ENCODE measurements at places on chromosomes 16 and 17.
A peak's percentile ranks its signal among the peaks of the same experiment; 100 is the strongest.

DNA sequence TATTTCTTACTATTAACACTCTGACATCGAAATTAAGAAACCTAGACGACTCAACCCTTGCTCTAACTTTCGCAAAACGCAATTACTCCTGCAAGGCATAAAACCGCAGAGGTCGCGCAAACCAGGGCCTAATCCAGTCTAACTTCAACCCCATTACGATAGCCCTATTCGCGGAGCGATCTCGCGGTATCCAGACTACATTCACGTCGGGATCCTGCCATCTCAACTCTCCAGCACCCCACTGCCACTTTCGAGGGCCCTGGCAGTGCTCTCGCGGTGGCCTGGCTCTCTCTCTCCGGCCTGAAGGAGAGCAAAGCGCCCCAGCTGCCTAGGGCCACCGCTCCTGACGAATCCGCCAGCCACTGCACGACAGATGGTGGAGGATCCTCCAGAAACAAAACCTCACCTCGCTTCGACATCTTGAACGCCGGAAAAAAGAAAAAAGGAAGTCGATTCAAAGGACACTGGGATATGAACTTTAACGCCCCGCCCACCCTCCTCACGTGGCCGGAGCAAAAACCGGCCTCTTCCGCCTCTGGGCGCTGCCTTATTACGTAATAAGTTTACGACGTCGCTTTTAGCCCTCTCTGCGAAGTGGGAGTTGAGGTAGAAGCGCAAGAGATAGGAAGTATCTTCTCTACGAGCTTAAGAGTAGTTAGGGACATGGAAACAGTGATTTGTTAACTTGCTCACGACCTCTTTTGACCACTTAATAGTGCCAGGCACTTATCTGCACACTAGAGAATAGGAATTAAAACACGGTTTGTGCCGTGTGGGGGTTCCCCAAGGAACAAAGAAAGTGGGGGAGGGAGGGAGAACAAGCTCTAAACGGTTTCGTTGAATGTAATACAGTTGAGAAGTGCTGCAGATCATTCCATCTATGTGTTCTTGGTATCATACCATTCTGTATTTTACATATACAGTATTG is at the start of gene RPL23:
Gene RPL23 (minus strand): TSS at position 430 of the 928 bp plus-strand sequence. CDS start 11 bp downstream, at position 419.
- peak; percentile 94 for DNase-seq

DNA sequence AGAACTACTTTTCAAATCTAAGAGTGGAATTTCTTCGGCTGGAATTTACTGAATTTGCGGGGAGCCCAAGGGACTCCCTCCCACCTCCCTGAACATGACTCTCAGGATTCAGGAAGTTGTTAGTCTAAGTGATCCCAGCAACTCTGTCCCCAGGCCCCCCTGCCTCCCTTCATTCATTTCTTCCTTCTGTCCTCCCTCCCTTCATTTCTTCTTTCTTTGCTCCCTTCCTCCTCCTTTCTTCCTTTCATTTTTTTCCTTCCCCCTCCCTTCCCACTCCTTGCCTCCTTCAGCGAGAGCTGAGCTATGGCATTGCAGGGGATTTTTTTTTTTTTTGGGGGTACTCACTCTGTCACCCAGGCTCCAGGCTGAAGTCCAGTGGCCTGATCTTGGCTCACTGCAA is 10.9 kb upstream of the JUP start:
- DNase-seq, result no peak

GRCh38 chr17:28901866-28902818 is 737 bp downstream of the DHRS13 start:
- DNase-seq, result no peak

DNA sequence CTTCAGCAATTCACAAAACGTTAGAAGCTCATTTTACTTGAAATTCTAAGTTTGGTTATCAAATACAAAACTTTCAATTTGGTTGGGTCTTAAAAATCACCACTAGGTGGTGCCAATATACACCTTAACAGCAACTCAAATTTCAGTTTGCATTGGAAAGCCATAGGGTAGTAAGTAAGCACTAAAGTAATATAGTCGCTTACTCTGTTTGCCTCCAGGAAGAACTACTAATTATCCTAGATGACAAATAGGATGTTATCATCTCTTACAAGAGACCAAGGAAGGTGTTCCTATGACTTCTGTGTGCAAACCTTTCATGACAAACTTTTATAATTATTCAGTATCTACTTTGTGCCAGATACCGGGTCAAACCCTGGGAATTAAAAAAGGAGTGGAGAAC is 93.3 kb downstream of the MYO1D start:
- no peak for DNase-seq

- DNase-seq, result no peak
These were observed 9.1 kb downstream of the ITGAM start for GRCh38 chr16:31268891-31269290.

DNA sequence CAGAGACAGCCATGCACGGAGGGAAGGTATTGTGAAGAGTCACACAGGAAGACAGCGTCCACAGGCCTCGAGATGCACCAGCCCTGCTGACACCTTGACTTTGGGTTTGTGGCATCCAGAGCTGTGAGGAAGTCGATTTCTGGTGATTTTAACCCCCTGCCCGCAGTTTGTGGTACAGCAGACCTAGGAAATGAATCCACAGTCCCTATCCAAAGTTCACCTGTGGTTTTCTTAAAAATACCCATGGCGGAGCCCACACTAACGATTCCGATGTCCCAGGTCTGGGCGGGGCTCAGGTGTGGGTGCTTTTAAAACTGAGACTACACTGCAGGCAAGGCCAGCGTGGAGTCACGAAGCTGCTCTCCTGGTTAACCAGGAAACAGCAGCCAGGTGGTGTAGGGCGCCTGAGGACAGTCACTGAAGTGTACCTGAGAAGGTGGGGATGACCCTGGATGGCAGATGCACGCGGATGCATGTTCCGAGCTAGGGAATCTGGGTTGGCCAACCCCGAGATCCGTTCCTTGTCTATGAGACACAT is 14.4 kb upstream of the MEAK7 start:
- DNase-seq, result no peak

GRCh38 chr17:31310886-31311285 is 3.0 kb downstream of the EVI2B start:
- peak; percentile 18 for DNase-seq

GRCh38 chr17:38352245-38353085 is 821 bp downstream of the SOCS7 start:
- DNase-seq, result no peak

GRCh38 chr17:58508341-58509067 is 5.9 kb downstream of the MTMR4 start:
- DNase-seq, result no peak

DNA sequence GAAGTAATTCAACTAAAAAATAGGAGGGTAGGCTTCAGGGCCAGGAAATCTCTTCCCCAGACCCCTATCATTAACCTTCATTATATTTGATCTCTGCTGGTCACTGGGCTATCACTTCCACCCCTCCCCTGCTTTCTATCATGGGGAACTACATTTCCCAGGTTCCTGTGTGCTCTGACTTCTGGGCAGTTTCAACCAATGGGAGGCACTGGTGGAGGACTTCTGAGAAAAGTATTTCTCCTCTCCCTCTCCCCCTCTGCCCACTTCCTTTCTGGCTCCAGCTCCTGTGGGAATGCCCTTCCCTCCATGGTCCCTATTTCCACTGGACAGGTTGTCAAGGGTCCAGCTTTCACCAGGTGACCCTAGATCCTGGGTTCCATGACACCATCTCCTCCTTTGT is 364.4 kb downstream of the C16orf95 start:
- no peak for DNase-seq

GRCh38 chr17:19248151-19248927 is 11.2 kb downstream of the EPN2 start:
- DNase-seq, result no peak

DNA sequence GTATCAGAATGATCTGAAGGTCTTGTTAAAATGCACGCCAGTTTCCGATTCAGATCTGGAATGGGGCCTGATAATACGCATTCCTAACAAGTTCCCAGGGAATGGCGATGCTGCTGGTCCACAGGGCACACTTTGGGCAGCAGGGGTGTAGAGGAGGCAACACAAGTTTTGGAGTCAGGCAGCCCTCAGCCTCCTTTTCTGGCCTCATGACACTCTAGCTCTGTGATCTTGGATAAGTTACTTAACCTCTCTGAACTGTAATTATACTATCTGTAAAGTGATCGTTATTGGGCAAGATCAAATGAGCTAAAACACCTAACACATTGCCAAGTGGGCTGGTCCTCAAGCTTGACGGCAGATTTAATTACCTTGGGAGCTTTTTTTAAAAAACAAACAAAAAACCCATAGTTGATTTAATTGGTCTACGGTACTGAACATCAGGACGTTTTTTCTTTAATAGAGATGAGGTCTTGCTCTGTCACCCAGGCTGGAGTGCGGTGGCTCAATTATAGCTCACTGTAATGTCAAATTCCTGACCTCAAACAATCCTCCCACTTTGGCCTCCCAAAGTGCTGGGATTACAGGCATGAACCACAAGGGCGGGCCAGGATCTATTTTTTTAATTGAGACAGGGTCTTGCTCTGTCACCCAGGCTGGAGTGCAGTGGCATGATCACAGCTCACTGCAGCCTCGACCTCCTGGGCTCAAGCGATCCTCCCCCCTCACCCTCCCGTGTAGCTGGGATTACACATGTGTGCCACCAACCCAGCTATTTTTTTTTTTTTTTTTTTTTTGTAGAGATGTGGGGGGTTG is 10.0 kb upstream of the MRPS23 start:
- DNase-seq, result no peak

DNA sequence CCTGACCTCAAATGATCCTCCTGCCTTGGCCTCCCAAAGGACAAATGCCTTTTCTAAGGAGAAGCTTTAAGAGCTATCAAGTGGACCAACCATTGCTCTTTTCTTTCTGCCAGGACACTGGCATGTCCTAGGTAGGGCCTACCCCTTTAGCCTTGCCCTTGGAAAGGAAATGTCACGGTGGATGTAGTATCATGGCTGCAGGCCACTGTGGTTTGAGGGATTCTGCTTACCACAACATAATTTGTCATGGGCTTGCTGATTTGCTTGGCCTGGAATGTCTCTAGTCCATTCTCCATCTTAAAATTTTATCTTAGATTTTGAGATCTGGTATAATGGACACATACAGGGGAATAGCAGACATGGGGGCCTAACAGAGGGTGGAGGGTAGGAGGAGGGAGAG is 6.0 kb downstream of the KRT20 start:
- DNase-seq, result no peak

DNA sequence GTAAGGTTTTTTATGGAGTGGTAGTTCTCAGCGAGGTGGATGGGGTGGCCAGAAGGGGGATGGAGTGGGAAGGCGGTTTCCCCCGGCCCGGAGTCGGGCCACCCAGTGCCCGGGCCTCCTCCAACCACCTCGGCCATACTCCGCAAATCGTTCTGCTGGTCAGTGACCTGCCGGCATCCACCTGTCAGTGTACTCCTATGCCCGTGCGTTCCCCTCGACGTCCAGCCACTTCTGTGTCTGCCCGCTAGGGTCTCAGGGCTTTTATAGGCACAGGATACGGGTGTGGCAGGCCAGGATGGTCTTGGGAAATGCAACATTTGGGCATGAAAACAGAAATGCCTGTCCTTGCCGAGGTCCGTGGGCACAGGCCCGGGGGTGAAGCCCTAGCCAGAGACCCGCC is 19.3 kb upstream of the ASGR2 start:
- DNase-seq, result no peak

- DNase-seq, result no peak
These were observed 23.6 kb downstream of the BAHCC1 start for GRCh38 chr17:81418710-81419318.

Measured in GF-D8 (cell line).